ENCODE measurements at places on chromosomes 11 and 22.

GRCh38 chr11:61080526-61080925 lies 21.8 kb upstream of the CD5 start:
- no peak for DNase-seq

- DNase-seq, result no peak
These were observed 7.7 kb upstream of the LTO1 start for GRCh38 chr11:69682681-69683326.

- no peak for DNase-seq
These were observed 14.3 kb downstream of the ARFGAP3 start for GRCh38 chr22:42842658-42843370.

GRCh38 chr22:34105461-34106062 lies 185.3 kb upstream of the LARGE1 start:
- no peak for DNase-seq

DNA sequence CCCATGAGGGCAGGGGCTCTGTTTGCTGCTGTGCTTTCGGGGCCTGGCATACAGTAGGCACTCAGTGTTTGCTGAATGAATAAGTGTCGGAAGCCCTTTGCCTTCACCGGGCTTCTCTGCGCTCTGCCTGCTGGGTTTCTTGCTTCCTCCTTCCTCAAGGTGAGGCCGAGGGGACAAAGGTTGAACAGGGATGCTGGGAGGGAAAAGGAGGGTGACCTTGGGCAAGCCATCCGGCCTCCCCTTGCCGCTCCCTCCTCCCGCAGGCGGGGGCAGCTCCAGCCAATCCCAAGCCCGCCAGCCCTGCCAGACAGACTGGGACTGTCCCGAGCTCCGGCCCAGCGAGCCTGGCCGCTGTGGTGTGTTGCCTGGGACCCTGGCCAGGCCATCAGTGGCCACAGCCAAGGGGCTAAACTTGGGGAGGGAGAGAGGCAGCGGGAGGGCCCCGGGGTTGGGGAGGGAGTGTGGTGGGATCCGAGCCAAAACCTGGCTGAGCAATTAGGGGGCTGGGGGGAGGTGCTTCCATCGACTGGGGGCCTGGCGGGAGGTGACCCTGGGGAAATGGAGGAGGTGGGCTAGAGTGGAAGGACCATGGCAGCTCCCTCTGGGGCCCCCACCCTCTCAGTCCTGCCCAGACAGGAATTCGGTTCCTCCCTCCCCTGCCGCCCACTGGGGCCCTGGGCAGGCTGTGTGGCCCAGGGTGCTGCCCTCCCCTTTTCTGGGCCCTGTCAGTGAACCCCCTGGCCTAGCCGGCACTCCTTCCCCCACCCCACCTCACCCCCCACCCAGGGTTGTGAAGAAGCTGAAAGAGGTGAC lies 3.4 kb upstream of the RCOR2 start:
- no peak for DNase-seq

- DNase-seq, result no peak
These were observed 4.8 kb upstream of the ARHGEF12 start for GRCh38 chr11:120331301-120331996.
